ENCODE measurements at places on chromosomes 2 and 18.

DNA sequence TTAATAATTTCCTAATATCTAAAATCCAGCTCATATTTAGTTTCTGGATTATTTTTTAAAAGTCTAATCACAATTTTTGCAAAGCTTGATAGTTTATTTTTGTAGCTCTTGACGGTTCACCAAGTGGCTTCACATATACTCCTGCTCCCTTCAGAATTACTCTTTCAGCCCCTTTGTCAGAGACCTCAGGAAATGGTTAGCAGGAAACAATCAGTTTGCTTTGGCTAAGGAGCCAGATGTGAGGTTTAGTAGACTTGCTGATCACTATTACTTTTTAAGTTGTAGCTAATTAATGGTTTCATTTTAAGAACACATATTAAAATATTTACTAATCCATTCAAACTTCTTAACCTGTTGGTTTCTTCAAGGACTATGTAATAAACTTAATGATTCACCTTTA is 2.3 kb downstream of the RBBP8 start:
- no peak overlapping the region for H3K27ac ChIP-seq
- no peak overlapping the region for H3K4me3 ChIP-seq
- DNase-seq: no peak
- H3K27me3 ChIP-seq: no peaks in the 10 kb centered on the region
- H3K4me1 ChIP-seq: no peaks in the 10 kb centered on the region
- H3K36me3 ChIP-seq: no peaks in the 10 kb centered on the region

GRCh38 chr2:72932045-72932740 is 14.9 kb downstream of the EMX1 start:
- DNase-seq: no peak
- H3K36me3 ChIP-seq: no peaks in the 10 kb centered on the region
- H3K4me1 ChIP-seq: no peaks in the 10 kb centered on the region
- no peak overlapping the region for H3K27ac ChIP-seq
- peaks cover 20% of the 10 kb centered on the region for H3K27me3 ChIP-seq
- H3K4me3 ChIP-seq: no peak overlapping the region

DNA sequence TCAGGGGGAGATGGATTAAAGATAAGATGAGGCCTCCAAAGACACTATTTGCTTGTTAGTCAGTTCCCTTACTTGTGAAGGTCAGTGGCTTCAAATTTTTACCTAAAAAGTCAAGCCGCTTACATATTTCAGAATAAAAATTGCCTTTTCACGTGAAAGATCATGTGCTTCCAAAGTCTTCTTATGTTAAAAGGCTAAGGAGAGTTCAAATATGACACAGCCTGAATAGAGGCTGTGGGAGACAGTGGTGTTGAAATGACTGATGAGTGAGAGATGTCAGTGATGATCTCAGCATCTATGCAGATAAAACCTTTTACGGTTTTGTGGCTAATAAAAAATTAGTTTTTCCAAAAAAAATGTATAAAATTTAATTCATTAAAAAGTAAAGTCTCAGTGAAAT is 40.5 kb downstream of the UPP2 start:
- DNase-seq: no peak
- no peaks in the 10 kb centered on the region for H3K36me3 ChIP-seq
- H3K4me3 ChIP-seq: no peak overlapping the region
- no peaks in the 10 kb centered on the region for H3K27me3 ChIP-seq

DNA sequence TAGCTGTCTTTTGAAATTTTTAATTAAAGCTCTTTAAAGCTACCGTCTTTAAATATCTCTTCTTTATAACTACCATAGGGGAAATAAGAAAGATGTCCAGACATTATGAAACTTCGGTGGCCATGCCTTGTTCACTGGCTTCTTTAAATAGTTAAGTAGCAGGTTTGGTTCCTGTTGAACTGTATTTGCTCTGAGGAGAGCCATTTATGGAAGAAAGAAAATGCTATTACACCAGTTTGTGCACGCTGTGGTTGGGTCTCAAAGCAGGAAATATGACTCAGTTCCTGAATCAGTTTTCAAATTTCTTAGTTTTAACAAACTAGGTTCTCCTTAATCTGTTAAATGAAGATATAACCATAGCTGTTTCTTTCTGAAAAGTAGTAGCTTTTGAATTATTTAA is 12.2 kb downstream of the ARPC2 start:
- peaks cover 86% of the 10 kb centered on the region for H3K4me1 ChIP-seq
- H3K27ac ChIP-seq: peak overlapping the region; percentile 84
- H3K4me3 ChIP-seq: no peak overlapping the region
- H3K36me3 ChIP-seq: no peaks in the 10 kb centered on the region
- no peaks in the 10 kb centered on the region for H3K27me3 ChIP-seq

DNA sequence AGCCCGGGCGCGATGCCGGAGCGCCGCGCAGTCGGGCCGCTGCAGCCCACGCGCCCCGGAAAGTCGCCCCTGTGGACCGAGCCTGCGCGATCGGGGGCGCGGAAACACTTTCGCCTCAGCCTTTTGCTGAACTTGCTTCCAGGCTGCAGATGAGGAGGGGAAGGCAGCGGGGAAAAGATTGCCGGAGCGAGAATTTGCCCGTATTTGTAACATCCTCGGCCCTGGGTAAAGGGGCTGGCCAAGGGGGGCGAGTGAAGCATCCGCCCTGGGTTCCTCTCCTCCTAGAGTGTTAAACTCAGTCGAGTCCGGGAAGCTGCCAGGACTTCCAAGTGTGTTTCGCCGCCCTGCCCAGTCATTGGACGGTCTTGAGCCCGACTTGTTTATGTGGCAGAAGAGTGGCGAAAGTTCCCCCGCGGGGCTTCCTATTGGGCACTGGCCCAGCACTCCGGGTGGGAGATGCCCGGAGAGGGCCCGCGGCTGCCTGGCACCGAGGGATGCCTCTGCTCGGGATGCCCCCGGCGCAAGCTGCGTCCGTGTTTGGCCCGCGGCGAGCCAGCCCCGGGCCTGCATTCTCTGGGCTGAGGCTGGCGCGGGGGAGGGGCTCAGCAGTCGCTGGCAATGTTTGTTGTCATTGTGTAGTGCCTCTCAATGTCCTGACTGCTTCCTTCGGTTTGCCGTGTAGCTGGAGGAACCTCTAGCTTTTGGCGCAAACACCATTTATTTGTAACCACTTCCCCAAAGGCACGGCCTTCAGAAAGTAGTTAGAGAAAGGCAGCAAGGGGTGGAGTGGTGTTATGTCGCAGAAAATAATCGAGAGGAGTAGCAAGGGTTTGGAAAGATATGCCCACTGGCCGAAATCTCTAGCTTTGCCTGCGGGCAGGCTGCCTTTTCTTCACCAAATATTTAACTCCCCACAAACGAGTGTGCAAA is 1.1 kb downstream of the CYBRD1 start:
- no peaks in the 10 kb centered on the region for H3K36me3 ChIP-seq
- H3K27ac ChIP-seq: peak overlapping the region; percentile 97
- H3K4me3 ChIP-seq: peak overlapping the region; percentile 89
- DNase-seq: peak; percentile 84

GRCh38 chr2:127630096-127630863 is 15.7 kb upstream of the GPR17 start:
- no peaks in the 10 kb centered on the region for H3K27me3 ChIP-seq
- no peaks in the 10 kb centered on the region for H3K36me3 ChIP-seq
- no peak overlapping the region for H3K27ac ChIP-seq
- no peak for DNase-seq

DNA sequence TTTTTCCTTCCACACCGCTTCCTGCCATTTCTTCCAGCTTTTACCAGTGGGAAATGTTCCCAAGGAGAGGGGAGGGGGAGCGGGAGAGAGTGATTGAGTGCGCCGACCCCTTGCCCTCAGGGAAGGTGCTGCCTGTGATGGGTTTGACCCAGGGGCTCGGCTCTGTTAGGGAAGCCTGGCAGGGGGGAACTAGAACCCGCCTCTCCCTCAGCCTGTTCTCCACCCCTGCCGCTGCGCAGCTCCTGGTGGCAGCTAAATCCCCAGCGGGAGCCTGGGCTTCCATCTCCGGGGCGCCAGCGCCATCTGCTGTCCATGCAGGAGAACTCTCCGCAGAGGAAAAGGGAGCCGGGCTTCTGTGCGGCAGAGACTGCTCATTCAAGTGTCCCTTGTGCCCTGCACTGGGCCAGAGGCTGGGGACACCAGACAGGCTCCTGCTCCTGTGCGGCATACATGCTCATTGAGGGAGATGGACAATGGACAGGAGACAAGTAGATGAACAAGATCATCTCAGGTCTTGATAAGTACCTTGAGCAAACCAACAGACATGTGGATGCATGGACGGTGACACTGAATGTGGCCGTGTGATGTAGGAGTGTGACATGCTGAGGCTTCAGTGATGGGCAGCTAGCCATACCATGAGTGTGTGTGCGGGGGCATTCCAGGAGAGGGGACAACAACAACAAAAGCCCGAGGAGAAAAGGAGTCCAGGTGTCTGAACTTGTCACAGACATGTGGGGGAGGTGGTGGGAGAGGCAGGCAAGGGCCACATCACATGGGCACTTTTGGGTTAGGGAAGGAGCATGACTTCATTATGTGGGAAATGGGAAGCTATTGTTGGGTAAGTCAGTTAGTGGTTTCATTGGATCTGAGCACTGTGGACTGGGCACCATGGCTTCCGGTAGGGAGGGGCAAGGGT is 13.3 kb downstream of the CHPF start:
- H3K27ac ChIP-seq: no peak overlapping the region
- no peaks in the 10 kb centered on the region for H3K4me1 ChIP-seq
- DNase-seq: peak; percentile 93
- no peak overlapping the region for H3K4me3 ChIP-seq
- no peaks in the 10 kb centered on the region for H3K36me3 ChIP-seq

DNA sequence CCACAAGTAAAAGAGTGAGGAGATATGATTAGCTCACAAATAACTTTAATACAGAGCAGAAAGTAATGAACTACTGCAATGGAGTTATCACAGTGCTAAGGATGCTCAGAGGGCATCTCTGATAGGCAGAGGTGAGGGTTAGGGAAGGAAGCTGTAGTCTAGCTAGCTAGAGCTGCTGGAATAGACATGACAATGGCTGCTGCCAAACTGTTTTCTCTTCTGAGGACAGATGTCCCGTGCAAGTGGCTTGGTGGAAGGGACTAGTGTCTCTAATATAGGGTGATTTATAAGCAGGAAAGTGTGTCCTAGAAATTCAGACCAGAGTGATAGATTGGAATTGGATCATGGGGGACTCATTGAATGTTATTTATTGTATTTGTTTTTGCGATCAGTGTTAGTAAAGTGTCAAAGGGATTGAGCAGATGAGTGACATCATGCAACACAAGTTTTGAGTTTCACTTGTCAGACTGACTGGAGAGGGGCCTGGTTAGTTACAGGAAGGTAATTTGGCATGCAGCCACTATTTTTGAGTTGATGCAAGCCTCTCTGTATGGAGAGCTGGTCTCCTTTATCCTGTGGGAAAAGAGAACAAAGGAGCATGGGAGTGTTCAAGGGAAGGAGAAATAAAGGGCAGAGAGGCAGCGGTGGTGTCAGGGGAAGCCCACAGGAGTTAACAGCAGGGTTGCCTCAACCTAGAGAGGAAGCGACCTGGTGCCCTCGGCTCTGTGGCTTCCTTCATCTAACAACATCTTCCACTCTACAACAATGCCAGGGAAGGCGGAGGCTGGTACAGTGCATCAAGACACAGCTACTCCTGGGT is 1.9 kb downstream of the CTLA4 start:
- no peaks in the 10 kb centered on the region for H3K27me3 ChIP-seq
- peaks cover 10% of the 10 kb centered on the region for H3K4me1 ChIP-seq
- no peak overlapping the region for H3K4me3 ChIP-seq

- no peak for DNase-seq
- no peak overlapping the region for H3K4me3 ChIP-seq
- H3K27ac ChIP-seq: no peak overlapping the region
- H3K4me1 ChIP-seq: no peaks in the 10 kb centered on the region
Measured at GRCh38 chr18:79812052-79812451, 14.3 kb downstream of the KCNG2 start.

GRCh38 chr18:49227441-49228165 is 232.8 kb downstream of the DYM start:
- no peak overlapping the region for H3K4me3 ChIP-seq
- no peaks in the 10 kb centered on the region for H3K36me3 ChIP-seq
- no peaks in the 10 kb centered on the region for H3K4me1 ChIP-seq
- no peak overlapping the region for H3K27ac ChIP-seq

DNA sequence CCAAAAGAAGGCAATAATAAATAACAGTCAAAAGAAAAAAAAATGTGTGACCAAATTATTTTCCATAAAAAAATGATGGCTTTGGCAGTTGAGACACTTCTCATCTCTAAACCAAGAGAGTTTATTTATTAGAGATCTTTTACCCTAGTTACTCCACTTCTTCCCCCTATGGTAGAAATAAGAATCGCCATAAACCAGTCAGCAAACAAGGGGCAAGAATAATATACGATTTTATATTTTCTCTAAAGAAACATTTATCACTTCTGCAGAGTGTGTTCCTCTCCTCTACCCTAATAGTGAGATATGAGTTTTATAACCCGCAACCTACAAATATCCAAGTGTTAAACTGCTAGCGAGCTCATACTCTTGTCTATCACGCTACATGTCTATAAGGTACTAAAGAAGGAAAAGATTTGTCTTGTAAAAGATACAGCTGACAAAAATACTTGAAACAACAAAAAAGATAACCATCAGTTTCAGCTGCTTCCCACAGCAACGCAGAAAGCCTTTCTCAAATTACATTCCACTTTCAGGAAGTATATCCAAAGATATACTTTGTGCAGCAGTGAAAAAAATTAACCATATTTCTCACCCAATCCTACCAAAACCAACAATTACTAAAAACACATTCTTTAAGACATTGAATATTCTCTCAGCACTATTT is 2.3 kb downstream of the RNF103 start:
- H3K27me3 ChIP-seq: no peaks in the 10 kb centered on the region
- no peak overlapping the region for H3K27ac ChIP-seq
- peak overlapping the region; percentile 77 for H3K4me3 ChIP-seq
- peaks cover 30% of the 10 kb centered on the region for H3K36me3 ChIP-seq
- no peaks in the 10 kb centered on the region for H3K4me1 ChIP-seq
- DNase-seq: no peak

GRCh38 chr2:101872480-101872879 is 119.3 kb upstream of the IL1R2 start:
- no peak overlapping the region for H3K4me3 ChIP-seq
- H3K27ac ChIP-seq: no peak overlapping the region
- peaks cover 99% of the 10 kb centered on the region for H3K36me3 ChIP-seq
- no peak for DNase-seq
- no peaks in the 10 kb centered on the region for H3K27me3 ChIP-seq

GRCh38 chr2:210452194-210452593 is 24.4 kb downstream of the LANCL1 start:
- H3K36me3 ChIP-seq: no peaks in the 10 kb centered on the region
- DNase-seq: no peak
- H3K27ac ChIP-seq: no peak overlapping the region
- no peaks in the 10 kb centered on the region for H3K4me1 ChIP-seq
- H3K27me3 ChIP-seq: no peaks in the 10 kb centered on the region
- H3K4me3 ChIP-seq: no peak overlapping the region

Data from left lung (tissue), 14 donors.